C1 segment of cervical spinal cord (tissue), 14 donors: ENCODE measurements at places on chromosomes 3 and 15.

- no peak for DNase-seq
Measured at GRCh38 chr15:96274698-96275097, 55.8 kb upstream of the NR2F2 start.

DNA sequence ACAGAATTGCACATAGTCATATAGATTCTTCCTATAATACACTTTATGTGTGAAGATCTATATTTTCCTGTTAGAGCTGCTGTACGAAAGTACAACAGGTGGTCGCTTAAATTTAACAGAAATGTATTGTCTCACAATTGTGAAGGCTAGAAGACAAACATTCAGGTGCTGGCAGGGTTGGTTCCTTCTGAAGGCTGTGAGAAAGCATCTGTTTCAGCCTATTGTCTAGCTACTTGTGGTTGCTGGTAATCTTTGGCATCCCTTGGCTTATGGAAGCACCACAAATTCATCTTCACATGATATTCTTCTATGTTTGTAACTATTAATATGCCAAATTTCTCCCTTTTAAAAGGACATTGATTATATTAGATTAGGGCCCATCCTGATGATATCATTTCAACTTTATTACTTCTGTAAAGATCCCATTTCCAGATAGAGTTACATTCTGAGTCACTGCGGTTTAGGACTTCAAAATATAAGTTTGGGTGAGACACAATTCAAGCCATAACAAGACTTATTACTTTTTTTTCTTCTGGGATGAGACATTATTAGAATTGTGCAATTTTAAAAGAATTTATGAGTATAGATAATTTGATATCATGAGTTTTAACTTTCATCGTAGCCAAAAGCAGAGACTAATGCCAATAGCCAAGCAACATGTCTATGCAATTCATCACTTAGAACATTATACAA is 248.1 kb upstream of the BCHE start:
- no peak for DNase-seq

DNA sequence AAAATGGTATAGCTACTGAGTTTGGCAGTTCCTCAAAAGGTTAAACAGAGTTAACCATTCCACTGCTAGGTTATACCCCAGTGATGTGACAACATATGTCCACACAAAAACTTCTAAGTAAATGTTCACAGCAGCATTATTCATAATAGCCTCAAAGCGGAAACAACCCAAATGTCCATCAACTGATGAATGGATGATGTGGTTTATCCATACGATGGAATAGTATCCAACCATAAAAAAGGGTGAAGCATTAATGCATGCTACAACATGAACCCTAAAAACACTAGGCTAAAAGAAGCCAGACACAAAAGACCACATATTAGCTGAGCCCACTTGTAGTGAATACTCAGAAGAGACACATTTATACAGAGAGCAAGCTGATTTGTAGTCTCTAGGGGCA is 9.0 kb downstream of the XXYLT1 start:
- no peak for DNase-seq

DNA sequence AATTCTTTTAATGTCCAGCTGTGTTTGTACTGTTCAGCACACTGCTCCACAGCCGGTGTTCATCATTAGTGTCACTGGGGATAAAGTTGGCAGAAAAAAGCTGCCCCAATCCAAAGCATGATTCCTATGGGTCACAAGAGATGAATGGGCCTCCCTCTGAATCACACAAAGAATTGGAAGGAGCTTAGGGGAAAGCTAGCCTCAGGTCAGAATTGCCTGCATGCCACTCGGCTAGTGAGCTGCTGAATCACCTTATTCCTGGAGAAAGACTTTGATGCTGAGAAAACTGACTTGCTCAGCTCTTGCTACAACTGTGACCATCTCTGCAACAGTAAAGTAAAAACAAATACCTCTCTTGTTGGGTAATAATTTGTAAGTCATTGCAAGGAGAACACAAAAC is 3.5 kb downstream of the CCK start:
- no peak for DNase-seq

- DNase-seq = no peak
Measured at GRCh38 chr3:41848753-41849574, 112.9 kb downstream of the ULK4 start.

DNA sequence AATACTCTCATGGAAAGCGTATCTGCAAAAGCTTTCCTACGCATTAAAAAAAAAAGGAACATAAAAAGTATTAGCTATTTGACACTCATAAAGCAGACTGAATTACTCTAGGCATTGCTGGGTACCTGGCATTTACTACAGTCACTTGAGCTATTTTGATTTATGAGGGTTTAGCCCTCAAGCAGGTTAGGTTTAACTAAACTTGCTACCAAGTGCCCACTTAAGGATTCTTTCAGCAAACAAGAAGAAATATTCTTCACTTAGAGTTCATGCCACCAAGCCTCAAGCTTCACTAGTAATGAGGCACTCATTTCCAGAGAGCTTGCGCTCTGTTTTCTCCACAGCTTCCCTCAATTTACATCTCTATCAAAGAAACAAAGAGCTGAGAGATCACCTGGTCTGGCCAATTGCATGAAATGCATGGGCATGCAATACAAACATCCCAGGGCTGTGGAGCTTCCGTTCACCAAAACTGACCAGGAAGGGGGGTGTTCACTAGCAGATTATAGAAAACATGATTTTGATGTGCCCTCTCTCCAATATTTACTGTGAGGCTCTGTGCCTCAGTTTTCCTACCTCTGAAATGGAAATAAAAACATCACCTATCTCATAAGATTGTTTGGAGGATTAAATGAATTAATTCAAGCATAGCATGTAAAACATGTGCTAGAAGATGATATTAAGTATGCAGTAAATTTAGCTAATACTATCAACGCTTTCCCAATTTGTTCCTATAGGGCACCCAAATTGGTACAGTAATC is 217.3 kb downstream of the RORA start:
- DNase-seq = no peak

- DNase-seq = no peak
Measured at GRCh38 chr3:632571-633170, 436.1 kb downstream of the CHL1 start.

DNA sequence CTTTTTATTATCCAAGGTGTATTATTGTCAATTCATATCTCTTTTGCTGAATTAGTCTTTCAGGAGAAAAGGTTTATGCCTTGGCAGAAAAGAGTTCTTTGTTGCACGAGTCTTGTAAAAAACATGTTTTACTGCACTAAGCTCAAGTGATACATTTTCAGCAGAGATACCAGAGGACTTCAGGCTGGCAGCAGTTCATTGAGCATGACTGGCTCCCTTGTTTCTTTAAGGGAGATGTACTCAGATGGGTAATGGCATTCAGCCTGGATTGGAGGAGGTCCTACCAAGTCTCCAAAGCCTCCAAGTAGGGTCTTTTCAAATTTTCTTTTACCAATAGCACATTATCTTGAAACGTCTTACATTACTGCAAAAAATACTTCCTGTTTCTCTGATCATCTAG is 400.1 kb downstream of the NSUN3 start:
- no peak for DNase-seq

DNA sequence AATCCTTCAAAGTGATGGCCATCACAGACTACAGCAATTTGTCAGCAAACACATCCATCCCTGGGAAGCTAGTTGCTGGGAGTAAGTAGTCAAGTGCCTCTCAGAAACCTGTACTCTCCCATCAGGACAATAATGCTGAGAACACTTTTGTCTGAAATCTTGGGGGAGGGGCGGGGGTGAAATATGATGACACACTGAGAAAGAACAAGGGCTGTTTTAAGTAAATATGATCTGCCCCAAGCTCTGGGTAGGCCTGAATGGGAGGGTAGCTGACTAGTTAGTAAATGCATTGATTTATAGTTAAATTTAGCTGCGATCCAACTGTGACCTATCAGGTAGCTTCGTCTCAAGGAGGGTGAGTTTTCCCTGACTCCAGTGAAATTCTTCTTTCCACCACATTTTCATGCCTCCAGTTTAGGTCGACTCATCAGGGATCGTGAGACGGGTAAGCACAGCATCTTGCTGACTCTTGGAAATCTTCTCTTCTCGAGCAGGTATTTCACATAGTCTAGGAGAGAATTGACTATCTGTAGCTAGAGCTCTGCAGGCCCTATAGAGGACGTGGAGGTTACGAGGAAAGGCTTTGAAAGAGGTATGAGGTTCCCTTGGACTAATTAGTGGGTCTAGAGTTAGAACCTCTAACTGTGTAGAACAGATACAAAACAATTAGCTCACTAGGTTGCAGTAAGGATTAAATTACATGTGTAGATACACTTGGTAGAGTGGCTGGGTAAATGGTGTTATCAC is 213.4 kb upstream of the SLC2A2 start:
- no peak for DNase-seq

DNA sequence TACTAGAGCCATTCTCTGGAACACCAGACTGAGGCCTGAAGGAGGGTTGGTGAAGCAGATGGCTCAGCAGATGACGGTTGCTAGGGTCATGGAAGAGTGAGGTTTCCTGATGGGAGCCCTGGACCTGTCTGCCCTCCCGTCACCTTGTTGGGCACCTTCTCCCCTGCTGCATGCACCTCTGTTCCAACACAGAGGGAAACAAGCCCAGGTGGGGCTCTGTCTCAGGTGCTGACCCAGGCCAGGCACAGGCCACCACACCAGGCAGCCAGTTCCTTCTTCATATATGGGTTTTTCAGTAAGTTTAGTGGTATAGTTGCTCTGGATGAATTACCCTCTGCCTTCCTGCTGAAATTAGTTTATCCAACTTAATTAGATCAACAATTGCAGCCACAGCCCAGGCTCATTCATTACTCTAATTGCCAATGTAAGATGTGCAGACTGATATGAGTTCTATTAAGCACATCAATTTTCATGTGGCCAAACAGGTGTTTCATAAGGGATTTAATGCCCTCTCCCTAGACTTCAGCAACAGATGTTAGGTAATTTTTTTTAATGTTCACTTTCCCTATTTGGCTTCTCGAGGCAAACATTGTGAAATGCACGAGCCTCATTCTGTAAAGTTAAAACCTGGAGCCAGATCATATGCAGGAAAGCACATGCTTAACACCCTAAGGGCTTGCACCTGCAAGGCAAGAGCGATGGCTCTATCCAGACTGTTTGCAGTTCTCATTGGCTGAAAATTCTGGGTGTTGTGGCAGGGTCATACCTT is 174.8 kb downstream of the CHDH start:
- DNase-seq = no peak

GRCh38 chr3:118986734-118987133 is 47.9 kb downstream of the IGSF11 start:
- no peak for DNase-seq

GRCh38 chr3:5213574-5213966 is 26.1 kb downstream of the EDEM1 start:
- no peak for DNase-seq

DNA sequence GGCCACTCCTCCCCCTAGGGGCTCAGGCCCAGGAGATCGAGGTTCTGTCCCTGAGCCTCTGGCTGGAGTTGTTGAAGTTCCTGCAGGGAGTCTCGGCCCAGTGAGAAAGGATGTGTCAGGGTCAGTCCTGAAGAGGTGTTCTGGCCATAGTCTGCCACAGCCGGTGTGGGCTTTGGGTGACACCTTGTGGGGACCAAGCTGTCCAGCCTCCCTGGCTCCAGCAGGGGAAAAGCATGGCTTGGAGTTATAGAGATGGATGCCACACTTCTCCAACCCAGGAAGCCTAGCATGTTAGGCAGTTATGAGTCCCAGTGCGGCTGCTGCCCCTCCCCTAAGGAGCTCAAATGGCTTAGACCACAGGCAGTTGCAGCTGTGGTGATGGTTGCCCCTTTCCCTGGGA is 945.6 kb upstream of the GBE1 start:
- no peak for DNase-seq

- DNase-seq = no peak
Measured at GRCh38 chr3:124860599-124860998, 26.6 kb downstream of the ITGB5 start.

DNA sequence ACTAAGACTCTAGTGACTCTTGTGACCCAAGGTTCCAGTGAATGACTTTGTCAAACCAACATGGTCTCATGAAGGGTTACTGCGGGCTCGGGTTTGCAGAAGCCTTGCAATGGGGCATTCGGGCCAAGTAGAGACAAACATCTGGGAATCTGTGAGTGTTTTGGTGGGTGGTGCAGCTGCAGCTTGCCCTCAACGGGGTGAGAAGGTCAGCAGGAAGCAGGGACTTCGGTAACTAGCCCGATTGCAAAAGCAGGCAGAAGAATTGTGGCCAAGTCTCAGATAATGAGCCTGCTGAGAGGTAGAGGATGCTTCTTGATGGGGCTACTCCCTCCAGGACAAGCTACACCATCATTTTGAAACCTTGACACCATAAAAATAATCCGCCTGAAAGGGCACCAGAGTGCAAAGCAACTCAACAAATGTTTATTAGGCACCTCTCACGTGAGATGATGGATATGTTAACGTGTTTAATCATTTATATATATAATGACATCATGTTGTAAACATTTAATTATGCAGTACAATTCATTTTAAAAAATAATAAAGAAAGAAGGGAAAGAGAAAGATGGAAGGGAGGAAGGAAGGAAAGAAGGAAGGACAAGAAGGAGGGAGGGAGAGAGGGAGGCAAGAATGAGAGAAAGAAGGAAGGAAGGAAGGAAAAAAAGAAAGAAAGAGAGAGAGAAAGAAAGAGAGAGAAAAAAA is 263.9 kb upstream of the IGF1R start:
- no peak for DNase-seq

GRCh38 chr3:171095063-171095462 is 68.5 kb upstream of the SLC2A2 start:
- DNase-seq = no peak

- no peak for DNase-seq
Measured at GRCh38 chr15:40990789-40991188, 37.5 kb downstream of the CHAC1 start.

DNA sequence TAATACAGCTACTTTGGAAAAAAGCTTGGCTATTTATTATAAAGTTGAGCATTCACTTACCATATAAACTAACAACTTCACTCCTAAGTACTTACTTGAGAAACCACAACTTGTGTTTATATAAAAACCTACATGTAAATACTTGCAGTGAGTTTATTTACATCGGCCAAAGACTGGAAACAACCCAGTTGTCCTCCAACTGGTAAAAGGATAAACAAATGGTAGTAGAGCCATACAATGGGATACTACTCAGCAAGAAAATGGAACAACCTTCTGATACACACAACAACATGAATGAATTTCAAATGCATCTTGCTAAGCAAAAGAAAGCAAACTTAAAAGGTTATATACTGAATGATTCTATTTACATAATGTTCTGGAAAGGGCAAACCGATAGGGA is 63.7 kb downstream of the SLC7A14 start:
- DNase-seq = no peak

DNA sequence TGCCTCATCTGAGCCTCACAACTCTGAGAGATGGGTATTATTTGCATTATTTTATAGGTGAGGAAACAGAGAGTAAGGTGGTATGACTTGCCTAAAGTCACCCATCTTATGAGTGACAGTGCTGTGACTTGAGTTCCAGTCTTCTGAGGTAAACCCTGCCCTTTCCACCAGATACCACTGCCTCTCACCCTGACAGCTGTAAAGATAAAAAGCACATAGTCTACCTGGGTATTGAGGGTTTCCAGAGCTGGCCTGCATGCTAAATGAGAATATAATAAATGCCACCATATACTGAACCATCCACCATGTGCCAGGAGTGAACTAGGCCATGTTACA is 25.6 kb downstream of the RASGRP1 start:
- DNase-seq = no peak

GRCh38 chr3:47420044-47420430 is 39.2 kb downstream of the PTPN23 start:
- no peak for DNase-seq
